ENCODE measurements at places on chromosomes 5 and 9.

- peak; percentile 59 for DNase-seq
Measured at GRCh38 chr5:37837414-37838032, 2.3 kb downstream of the GDNF start.

DNA sequence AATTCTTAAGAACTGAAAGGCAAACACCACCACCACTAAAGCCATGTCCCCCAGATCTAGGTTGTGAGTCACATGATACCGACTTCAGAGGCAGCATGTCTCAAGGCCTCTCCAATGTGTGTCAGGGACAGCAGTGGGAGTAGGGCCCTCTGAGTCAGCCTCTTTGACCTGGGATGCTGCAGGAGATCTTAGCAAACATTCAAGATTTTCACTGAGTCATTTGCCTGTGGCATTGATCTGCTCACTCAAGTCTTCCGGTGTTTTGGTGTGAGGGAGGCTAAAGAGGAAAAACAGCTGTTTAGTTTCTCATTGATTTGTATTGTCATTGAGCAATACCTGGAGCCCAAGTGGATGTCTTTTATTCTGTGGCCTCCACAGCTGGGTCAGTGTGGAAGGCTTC is 36.1 kb downstream of the TMC1 start:
- peak; percentile 80 for DNase-seq

DNA sequence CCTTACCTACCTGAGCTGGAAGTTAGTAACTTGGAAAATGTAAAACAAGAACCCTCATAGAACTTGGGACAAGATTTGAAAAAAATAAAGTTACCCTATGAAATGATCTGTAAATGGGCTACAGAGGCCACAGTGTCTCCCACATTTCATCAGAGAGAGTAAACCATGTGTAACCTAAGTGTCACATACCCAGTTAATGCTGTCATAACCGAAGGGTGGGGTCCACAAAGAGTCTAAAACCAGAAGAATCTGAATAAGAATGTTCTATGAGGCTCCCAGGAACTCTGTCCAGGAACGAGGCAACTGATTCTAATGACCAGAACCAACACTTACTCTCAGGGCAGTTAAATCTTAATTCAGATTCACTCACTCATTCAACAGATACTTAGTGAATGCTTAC is 1.0 kb upstream of the FAM13B start:
- peak; percentile 56 for DNase-seq

DNA sequence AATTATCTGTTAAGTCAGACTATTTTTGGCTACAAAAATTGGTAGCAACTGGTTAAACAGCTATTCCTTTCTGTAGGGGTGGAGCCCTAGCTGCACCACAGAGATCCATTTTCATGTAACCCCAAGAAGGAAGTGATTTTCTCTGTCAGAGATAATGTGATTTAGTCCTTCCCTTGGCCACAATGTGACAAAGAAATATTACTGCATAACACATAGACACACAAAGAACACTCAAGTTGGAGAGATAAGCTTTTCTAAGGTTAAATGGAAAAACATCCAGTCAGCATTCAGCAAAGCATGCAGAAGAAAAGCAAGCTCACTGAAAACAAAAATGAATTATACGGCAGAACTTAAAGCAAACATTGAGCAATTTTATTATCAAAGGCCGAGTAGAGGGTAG is 227.8 kb upstream of the CDH9 start:
- no peak for DNase-seq

- DNase-seq, result no peak
Measured at GRCh38 chr5:5141339-5141599, 1.1 kb downstream of the ADAMTS16 start.

DNA sequence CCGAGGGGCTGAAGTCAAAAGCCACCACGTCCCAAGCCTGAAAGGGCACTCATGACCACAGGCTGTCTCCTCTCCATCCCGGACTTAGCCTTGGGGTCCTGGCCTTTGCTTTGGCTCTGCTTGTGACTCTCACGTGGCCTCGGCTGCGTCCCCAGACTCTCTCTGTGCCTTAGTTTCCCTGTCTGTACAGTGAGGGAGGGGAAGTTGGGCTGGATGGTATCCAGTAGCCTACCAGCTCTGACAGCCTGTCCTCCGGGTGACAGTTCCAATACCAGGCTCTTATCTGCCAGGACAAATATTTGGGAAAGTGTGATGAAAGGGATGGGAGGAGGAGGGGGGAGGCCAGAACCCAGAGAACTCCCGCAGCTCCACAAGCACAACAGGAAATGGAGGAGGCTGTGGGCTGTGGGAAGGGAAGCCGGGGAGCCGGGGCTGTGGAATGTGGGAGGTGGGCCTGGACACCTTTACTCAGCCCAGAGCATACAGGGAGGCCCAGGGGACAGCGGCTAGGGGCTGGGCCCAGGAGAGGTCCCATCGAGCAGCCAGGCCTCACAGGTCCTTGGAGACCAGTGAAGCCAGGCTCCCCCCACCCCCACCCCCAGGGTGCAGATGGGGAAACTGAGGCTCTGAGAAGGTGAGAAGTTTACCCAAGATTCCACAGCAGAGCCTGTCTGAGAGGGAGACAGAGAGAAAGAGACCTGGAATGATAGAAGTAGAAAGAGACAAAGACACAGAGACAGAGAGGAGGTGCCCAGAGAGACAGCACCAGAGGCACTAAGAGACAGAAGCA is 18.3 kb downstream of the PDGFRB start:
- DNase-seq, result no peak

GRCh38 chr9:16571127-16571802 is 299.2 kb downstream of the BNC2 start:
- no peak for DNase-seq

DNA sequence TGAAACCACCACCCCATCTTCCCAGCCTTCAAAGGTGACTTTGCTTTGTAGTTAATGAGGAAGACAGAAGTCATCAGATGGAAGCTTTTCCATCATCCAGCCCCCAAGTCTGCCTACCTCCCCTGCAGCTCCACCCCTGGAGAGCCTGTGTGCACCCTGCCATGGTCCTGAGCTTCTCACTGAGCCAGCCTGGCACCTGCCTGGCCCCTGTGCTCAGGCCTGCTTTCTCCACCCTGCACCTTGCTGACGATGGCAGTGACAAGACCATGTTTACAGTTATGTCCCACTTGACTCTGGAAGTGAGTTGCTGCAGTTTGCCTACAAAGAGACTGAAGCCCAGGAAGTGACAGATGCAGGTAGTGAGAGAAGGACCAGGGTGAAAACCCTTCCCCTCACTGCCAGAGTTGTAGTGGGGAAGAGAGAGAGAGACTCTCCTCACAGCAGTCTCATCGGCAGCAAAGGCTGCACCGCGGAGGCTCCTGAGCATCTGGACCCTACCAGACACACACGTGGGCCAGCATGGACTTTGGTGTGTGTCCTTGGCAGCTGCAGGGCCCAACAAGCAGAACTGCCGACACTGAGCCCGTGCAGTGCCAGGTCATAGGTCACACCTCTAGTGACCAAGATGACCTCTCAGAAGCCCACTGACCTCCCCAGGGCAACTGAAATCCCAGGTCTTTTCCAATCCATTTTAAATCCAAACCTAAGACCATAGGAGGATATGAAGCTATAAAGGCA is 107.1 kb downstream of the CACNA1B start:
- DNase-seq, result no peak

- DNase-seq, result no peak
Measured at GRCh38 chr9:128033609-128034008, 33.5 kb downstream of the NAIF1 start.

- no peak for DNase-seq
Measured at GRCh38 chr9:77512876-77513275, 135.2 kb downstream of the GNA14 start.

DNA sequence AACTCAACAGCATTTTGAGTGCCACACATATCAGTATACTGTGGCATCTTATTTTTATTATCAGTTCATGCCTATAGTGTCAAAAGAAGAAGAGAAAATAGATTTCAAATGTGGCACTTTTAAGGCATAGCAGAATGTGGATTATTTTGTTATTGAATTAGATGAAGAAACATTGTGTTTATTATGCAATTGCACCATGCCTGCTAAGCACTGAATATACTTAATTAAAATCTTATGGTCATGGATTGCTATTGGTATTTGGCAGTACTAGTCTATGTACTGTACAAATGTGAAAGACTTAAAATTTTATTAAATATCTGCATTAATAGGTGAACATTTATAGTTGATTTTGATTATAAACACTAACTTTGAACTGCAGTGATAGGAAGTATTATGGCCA is 128.8 kb downstream of the FER start:
- no peak for DNase-seq

- DNase-seq, result no peak
Measured at GRCh38 chr5:137667341-137667740, 68.5 kb downstream of the KLHL3 start.

DNA sequence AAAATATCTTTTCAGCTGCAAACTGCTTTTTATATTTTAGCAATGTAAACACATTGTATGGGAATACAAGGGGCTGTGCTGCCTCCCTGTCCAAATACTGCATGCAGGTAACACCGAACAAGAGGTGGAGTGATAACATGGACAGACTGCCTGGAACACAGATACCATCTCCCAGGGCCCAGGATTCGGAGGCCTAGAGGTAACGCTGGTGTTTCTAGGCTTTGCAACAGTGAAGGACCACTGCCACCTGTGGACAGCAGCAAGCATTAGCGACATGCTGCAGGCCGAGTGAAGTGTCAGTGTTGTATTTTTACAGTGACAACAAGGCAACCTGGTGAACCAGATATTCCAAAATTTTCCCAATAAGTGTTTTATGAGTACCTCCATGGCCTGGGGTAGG is 379.1 kb downstream of the DMRT2 start:
- no peak for DNase-seq

GRCh38 chr9:16192403-16193017 is 639.7 kb downstream of the CCDC171 start:
- DNase-seq, result no peak

DNA sequence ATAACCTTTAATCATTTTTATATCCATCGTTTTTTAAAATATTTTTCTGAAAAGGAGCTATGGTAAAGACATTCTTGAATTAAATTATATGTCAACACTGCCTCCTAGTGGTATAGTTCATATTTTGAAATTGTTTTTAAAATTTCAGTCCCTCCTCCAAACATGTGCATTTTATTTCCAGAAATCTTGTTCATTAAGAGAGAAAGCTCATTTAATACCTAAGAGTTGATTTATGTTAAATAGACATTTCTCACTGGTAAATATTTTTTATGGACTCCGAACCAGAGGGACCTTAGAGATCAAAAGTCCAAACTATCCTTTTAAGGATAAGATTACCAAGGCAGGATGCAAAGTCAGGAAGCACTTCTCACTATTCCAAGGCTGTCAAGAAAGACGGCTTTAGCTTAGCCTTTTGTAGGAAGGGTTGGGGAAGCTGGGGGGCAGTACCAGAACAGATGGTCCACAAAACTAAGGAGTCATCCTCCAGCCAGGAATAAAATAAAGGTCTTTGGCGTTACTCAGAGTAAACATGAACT is 21.6 kb downstream of the BHMT start:
- peak; percentile 10 for DNase-seq

GRCh38 chr5:73321757-73322436 is 126.7 kb downstream of the FOXD1 start:
- peak; percentile 74 for DNase-seq

DNA sequence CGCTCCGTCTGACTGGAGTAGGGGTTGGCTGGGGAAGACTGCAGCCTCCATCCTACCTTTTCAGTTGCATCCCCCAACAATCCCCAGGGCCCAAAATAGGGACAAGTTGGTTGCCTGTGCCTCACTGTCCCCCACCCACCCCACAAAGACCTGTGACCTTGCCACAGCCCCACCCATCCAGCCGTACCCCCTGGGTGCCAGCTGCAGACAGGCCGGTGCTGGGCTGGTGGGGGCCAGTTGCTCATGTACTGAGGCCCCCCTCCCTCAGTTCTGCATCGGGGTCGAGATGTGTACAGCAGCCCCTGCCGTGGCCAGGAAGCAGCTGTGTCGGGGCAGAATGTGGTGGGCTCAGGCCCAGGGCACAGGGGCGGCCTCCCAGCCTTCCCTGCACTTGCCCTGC is 374 bp downstream of the LCNL1 start:
- DNase-seq, result no peak

- no peak for DNase-seq
Measured at GRCh38 chr5:65329266-65329665, 152.5 kb downstream of the ADAMTS6 start.

- no peak for DNase-seq
Measured at GRCh38 chr5:923281-923873, 30.7 kb downstream of the TRIP13 start.

DNA sequence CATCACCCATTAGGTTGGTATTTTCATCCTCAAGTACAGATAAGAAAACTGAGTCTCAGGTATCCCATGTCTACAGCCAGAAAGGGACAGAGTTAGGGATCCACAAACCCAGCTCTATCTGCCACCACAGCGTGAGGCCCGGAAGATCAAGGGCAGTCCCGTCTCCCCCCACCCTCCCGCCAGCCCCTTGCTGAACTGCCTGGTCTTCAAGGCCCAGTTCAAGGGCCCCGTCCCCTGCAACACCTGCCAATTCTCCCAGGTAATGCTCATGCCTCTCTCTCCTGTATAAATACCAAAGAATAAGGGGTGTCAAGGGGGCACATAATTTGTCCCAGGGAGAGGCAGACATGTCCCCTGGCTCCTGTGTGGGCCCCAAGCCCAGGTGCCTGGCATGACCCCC is 50.7 kb downstream of the AK8 start:
- DNase-seq, result no peak

DNA sequence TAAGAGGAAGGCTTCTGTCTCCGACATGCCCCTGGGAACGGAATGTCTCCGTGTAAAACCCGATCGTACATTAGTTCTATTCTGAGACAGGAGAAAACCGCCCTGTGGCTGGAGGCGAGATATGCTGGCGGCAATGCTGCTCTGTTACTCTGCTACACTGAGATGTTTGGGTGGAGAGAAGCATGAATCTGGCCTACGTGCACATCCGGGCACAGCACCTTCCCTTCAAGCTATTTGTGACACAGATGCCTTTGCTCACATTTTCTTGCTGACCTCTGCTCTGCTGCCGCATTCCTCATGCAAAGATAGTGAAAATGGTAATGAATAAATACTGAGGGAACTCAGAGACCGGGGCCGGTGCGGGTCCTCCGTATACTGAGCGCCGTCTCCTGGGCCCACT is 2.2 kb upstream of the DPP7 start:
- DNase-seq, result no peak

GRCh38 chr5:132089363-132089762 is 15.8 kb downstream of the CSF2 start:
- no peak for DNase-seq

DNA sequence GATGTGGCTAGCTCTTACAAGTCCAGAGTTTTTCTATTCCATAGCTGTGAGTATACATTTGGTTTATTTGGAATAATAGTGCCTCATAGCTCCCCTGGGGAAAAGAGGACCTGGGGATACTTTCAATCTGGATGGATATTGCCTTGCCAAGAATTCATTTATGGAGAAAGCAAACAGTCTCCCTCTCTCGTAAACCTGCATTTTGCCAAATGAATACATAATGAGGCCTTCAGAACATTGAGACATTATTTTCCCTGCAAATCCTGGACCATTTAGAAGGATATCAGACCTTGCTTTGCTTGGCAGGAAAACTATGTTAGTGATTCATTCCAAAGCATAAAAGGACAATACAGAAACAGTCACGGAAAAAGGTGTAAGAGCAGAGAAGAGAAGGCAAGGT is 569.6 kb upstream of the BRINP1 start:
- DNase-seq, result no peak

- no peak for DNase-seq
Measured at GRCh38 chr5:132296412-132297016, 2.3 kb downstream of the SLC22A4 start.

- DNase-seq, result peak; percentile 30
Measured at GRCh38 chr9:137786511-137786920, 91.1 kb upstream of the CACNA1B start.
